ENCODE measurements at places on chromosomes 11 and 22.

- DNase-seq: no peak
These were observed 183.3 kb downstream of the BLID start for GRCh38 chr11:121932646-121933185.

GRCh38 chr11:87803748-87804147, 371.5 kb downstream of the RAB38 start:
- no peak for DNase-seq

DNA sequence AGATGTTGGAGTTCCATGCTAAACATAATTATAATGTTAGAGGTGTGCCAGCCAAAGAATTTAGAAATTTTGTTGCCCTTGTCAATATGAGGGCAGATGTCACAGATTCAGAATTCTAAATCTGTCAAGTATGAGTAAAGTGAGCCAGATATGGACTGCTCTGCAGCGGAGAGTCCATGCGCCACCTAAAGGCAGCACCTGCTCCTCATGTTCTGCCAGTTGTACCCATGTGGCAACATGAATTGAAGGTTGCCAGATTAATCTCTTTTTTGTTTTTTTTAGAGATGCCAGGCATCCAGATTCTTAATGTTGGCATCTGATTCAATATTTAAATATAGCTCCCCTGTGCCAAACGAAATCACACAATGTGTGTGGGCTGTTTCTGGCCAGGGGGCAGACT, 678.6 kb upstream of the ANO5 start:
- no peak for DNase-seq

- DNase-seq: no peak
These were observed 554.3 kb upstream of the LRRC4C start for GRCh38 chr11:42013656-42014201.
